ENCODE measurements at places on chromosomes 4 and X.
A peak's percentile ranks its signal among the peaks of the same experiment; 100 is the strongest.

DNA sequence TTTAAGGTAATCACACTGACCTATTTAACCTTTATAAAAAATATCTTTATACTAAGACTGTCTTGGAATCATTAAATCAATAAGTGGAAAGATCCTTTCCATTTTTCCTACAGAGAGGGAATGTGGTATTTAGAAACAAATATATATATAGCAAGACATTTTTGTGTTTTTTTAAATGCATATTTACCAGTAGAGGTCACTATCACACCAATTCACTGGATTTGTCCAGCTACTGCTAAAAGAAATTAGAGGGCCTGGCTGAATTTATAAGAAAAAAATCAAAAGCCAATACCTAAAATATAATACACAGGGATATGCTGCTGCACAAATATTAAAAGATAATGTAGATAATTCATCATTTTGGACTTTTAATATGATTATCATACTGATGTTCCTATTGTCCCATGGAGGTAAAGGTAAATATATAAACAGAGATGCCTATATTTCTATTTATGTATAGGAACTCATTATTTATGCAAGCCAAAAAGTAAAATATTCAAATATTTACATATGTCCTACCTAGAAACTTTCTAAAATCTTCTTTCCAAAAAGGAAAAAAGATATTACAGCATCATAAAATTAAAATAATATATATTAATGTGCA is 69.5 kb downstream of the PDE5A start:
- DNase-seq = peak; percentile 16

GRCh38 chr4:53562409-53562808 is 28.9 kb downstream of the LNX1 start:
- DNase-seq = no peak

GRCh38 chrX:76064825-76065224 is 108.0 kb upstream of the PBDC1 start:
- DNase-seq = no peak

- no peak for DNase-seq
Observed at GRCh38 chr4:94739741-94740140, 18.0 kb upstream of the BMPR1B start.
